Stimulated activated naive CD8-positive, alpha-beta T cell treated with anti-CD3 and anti-CD28 coated beads, Interleukin-15, Interleukin-2, amounts not matched to agents 100 U/mL and 50 U/mL, for 24 hours (primary cell): ENCODE measurements at places on chromosomes 7 and 10.
A peak's percentile ranks its signal among the peaks of the same experiment; 100 is the strongest.

DNA sequence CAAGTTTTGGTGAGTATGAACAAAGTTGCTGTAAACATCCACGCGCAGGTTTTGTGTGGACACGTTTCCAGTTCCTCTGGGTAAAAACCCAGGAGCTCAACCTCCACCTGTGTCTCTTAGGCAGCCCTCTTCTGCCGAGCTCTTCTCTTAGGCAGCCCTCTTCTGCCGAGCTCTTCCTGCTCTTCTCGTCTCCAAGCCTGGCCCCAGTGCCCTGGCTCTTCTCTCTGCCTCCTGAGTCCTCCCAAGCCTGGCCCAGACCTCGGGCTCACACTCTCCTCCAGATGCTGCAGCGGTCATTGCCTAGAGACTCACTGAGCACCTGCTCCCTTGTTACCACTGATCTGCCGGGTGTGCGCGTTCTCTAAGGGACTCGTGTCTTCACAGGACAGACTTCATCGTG is 38.7 kb upstream of the BNIP3 start:
- no peak for DNase-seq

- DNase-seq: no peak
Measured at GRCh38 chr7:78769481-78770101, 683.9 kb downstream of the MAGI2 start.

GRCh38 chr7:5344342-5344741 is 61.6 kb downstream of the SLC29A4 start:
- DNase-seq: no peak

GRCh38 chr10:25061711-25062449 is 45.5 kb downstream of the THNSL1 start:
- DNase-seq: no peak

GRCh38 chr10:127906548-127907377 is at the start of gene PTPRE:
PTPRE (plus strand) TSS chr10:127907103; CDS start chr10:128040882, 133,779 bp downstream.
- peak; percentile 82 for DNase-seq

DNA sequence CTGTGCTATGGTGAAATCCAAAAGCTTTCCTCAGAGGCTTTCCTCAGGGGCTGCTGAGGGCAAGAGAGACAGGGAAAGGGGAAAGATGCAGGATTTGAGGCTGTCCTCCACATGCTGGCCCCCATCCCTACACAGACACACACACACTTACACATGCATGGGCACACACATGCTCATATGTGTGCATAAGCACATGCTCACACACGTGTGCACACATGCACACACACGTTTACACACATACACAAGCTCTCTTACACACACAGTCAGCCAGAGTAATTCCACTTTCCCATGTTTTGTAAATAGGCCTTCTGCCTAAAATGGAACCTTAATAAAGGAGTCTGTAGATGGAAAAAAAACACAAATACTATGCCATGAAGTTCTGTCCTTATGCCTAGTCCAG is 312.9 kb downstream of the GRID1 start:
- no peak for DNase-seq

DNA sequence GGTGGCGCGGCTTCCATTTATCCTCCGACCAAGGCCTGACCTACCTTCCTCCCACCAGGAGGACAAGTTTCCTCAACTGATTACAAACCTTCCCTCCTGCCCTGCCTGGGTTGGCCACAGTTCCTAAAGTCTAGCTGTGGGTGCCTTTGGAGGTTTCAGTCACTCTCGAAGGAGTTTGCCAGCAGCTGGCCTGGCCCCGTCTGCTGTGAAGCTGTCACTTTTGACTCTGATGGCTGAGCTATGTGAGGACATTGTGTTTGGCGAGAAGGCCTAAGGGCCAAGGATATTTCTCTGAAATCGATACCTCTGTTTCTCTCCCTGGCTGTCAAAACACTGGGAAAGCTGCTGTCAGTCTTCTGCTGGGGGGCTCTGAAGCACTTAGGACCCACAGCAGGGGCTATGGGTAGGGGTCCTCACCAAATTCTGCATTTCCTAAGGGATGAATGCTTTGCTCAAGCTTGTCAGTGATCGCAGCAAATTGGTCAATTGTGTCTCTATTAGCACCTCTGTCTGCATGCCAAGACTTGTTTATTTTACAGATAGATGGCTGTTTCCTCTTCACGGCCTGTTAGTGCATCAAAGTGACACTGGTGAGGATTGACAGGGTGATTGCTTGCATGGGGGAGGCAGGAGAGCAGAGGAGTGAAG is 31.9 kb upstream of the SAMD8 start:
- no peak for DNase-seq

- DNase-seq: no peak
Measured at GRCh38 chr7:29974286-29974685, 15.3 kb downstream of the SCRN1 start.

GRCh38 chr10:133253361-133253955 is 15.8 kb downstream of the VENTX start:
- DNase-seq: no peak

DNA sequence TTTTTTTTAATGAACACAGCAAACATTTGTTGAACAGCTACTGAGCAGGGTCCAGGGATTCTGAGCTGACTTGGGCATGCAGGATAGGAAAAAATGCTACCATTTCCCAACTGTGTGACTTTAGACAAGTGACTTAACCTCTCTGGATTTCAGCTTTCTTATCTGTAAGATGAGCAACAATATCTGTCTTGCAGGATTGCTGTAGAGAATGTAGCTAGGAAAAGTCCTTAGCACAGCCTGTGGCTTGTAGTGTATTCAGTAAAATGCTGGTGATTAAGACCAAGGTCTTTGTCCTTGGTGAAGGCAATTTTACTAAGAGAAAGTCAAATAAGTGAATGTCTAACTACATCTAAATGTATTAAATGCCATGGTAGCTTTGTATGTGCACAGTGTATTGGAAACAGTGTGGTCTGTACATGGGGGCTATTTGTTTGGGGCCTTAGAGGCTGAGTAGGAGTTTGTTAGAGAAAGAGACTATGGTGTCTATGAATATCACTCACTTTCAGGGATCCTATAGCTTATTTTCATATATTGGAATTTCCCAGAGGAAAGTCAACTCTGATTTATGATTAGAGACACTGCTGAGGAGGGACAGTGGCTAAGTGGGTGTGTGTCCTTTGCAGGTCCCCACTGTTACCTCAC is 118.9 kb downstream of the CDH23 start:
- DNase-seq: no peak

- DNase-seq: peak; percentile 74
Measured at GRCh38 chr7:142785841-142786250, 15.1 kb downstream of the PRSS2 start.

DNA sequence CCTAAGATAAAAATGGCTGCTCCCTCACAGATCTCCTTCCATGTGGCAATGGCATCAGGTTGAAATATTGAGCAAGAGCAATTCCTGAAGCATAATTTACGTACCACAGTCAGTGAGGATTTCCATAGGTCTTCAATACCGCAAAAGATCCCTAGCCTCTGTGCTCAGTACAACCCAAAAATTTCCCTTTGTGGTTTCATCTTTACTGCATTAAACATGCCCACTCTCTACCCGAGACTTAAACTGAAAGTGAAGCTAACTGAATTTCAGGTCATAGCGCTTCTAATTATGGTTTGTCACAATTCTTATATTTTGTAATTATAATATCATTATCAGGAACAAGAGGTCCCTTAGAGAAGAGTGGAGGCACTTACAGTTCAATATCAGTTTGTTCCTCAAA is 1071.1 kb downstream of the XPNPEP1 start:
- DNase-seq: no peak

DNA sequence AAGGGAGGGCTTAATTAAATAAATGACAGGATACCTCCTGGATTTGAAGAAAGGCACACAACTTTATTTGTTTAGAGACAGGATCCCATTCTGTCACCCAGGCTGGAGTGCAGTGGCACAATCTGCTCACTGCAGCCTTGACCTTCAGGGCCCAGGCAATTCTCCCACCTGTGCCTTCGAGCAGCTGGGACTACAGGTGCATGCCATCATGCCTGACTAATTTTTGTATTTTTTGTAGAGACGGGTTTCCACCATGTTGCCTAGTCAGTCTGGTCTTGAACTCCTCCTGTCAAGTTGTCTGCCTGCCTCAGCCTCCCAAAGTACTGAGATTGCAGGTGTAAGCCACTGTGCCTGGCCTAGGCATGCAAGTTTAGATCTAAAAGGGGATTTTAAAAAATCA is 272.7 kb upstream of the MBL2 start:
- no peak for DNase-seq

GRCh38 chr7:45193828-45194227 is 36.2 kb downstream of the RAMP3 start:
- DNase-seq: no peak

DNA sequence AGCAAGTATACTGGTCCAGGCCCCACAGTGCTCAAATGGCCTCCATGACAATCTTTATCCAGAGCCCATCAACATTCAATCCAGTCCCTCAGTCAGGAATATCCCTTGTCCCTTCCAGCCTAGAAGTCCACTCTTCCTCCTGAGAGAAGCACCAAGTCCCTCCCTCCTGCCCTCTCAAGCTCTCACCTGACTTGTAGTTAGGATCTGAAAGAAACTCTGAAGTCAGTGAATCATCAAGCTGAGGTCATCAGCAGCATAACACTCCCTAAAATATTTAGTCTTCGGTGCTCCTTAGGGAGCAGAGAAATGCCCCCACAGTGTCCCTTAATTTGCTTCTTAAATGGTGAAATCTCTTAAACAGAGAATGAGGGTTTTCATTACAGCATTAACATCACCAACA is 31.0 kb downstream of the GRM8 start:
- DNase-seq: no peak
